ENCODE measurements at places on chromosomes 16 and 17.

DNA sequence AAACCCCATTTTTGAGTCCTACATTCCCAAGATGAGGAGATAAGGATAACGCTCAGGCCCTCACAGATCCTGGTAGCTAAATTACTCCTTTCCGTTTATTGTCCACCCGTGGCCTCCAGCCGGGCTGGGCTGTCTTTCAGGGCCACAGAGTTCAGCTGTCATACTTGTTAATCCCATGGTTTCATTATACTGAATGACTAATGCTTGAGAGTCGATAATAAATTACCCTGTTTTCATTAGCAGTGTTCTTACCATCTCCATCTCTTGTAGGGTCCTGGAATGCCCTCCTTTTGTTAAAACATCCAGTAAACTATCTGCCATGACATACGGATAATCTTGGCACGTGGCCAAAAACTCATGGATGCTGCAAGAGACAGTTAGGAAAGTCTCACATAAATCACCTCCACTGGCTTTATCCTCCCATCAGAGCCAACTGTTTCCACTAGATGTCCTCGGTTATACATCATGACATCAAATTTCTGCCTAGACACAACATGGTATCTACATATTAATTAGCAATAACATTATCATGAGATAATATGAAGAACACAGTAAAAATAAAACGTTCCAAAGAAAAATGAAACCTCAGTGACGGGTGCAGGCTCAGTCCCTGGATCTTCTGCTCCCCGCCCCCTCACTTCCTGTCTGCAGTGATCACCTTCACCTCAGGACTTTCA, 45.3 kb downstream of the BRD7 start:
- peak; percentile 59 for DNase-seq

DNA sequence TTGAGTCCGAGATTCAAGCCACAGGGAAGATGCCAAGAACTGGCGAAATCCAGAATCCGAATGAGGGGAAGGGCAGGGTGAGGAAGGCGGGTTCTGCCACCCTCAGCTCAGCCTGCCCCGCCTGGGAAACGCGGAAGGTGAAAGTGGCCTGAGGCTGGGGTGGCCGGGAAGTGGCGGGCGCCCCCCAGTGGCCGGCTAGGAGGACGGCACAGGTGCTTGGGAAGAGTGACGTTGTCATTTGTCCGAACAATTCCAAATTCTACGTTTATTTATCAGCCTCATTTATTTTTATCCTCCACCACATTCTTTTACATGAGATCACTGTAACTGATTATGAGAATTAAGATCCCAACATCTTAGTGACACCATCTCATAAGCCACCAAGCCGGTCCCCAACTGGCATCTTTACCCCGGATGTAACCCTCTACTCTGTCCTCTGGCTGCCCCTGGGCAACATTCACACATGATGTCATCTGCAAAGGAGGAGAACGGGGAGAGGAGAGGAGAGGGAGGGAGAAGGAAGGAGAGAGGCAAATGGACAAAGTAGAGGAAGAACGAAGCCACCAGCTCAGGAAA, 21.3 kb downstream of the SRCIN1 start:
- peak; percentile 72 for DNase-seq

- DNase-seq: no peak
Measured at GRCh38 chr16:84572096-84572495, 45.8 kb downstream of the COTL1 start.

- DNase-seq: no peak
Measured at GRCh38 chr17:79793924-79794304, 3.0 kb downstream of the CBX8 start.

DNA sequence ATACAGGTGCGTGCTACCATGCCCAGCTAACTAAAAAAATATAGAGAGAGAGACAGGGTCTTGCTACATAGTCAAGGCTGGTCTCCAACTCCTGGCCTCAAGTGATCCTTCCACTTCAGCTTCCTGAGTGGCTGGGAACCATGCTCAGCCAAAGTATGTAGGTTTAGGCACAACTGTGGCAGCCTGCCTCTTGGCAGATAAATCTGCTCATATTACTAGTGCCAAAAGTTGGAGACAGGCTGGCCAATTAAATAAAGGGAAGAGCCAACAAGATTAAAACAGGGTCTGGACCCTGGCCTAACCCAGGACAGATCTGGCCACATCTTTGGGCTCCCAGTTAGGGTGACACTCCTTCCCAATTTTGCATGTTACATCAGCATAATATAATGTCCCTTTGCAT, 151.7 kb downstream of the CBLN1 start:
- no peak for DNase-seq

GRCh38 chr16:30780021-30780420, 7.0 kb downstream of the ZNF629 start:
- DNase-seq: no peak

DNA sequence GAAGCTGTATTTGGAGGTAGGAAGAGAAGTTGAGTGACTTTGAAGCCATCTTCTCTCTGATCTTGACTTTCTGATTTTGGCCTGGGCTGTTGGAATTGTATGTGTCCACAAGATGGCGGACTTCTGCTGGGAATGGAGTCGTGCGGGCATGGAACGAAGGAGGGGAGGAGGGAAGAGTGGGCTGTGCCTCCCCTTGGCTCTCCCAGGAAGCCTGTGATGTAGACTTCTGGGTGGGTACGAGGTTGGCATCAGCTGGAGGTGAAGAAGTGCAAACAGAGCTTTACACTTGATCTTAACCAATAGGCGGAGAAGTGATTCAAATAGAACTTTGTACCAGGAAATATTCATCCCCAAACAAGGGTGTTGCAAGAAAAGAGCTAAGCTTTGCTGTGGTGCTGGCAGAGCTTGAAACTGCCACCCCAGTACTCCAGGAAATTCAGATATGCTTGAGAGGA, 7.4 kb upstream of the TMEM220 start:
- peak; percentile 53 for DNase-seq

- no peak for DNase-seq
Measured at GRCh38 chr17:9672266-9672665, 26.9 kb downstream of the USP43 start.

DNA sequence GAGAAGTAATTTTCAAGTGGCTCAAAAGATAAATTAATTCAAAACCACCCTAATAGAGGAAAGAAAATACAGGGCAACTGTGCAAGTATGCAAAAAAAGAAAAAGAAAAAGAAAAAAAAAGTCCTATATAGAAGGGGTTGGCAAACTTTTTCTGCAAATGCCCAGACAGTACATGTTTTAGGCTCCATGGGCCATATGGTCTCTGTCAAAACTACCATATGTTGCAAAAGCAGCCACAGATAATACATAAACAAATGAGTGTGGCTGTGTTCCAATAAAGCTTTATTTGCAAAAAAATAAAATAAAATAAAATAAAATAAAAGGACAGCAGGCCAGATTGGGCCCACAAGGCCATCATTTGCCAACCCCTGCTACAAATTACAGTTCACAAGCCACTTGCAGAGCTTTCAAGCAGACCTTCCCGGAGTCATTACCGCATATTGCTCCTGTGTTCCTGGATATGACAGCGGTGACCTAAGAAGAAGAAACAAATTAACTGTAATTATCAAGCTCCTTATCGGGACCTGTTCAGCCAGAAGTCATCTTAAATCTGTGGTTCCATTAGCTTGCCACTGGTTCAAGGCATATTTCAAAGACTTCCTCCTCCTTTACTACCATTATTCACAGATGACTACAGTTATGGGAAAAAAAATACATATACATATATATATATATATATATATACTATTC, 15.9 kb downstream of the ZC3H7A start:
- no peak for DNase-seq

GRCh38 chr17:4562015-4562969, 1.9 kb upstream of the GGT6 start:
- DNase-seq: no peak

DNA sequence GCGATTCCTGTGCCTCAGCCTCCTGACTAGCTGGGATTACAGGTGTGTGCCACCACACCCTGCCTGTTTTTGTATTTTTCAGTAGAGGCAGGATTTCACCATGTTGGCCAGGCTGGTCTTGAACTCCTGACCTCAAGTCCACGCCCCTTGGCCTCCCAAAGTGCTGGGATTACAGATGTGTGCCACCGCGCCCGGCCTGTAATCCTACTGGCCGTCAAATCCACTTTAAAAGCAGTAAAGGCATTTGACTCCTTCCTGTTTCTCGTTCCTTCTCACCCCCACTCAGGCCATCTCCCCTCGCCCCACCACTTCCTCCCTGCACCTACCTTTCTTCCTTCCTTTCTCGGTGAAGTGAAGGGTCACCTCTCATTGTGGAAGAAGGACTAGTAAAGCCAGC, 69.4 kb upstream of the CREBBP start:
- DNase-seq: peak; percentile 26

DNA sequence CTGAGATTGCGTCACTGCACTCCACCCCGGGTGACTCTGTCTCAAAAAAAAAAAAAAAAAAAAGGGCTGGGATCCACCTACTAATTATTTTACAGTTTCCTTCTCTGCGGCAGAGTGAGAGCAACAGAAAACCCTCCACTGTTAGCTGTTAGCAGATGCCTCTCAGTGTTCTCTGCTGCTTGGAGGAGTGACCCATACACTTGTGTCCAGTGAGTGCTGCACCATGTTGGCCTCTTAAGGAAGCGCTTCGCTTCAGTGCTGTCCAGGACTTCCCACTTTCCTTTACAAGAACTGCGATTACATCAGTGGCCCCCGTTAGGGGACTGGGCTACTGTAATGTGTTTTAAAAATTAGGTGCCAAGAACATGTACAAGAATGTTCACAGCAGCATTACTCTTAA, 18.4 kb upstream of the CLEC18B start:
- peak; percentile 65 for DNase-seq

GRCh38 chr16:70399381-70399780, 39.5 kb downstream of the ST3GAL2 start:
- DNase-seq: no peak

GRCh38 chr16:9964426-9964825, 217.8 kb downstream of the GRIN2A start:
- no peak for DNase-seq

GRCh38 chr17:59565171-59565958, at the start of gene DHX40:
Gene DHX40 (plus strand): TSS chr17:59565610. CDS start chr17:59565672, 62 bp downstream.
- peak; percentile 94 for DNase-seq

DNA sequence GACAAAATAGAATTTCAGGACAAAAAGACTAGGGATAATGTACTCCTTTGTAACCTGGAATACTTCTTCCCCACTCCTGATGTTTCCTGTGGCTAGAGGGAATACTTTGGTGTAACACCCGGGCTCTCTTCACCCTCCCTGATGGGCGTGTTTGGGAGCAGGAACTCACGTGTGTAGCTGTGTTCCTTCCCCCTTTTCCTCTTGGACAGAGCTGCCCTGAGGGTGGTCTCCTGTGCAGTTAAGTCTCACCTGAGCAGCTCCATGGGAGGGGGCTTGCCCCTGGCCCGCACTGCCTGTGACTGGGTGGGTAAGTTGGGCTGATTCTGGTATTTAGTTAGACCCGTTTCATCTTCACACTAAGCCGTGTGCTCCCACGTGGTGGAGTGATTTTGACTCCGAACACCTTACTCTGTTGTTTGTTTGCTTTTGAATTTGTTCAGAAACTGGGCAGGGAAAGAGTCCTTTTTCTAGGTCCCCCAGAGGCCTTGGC, 87.9 kb downstream of the OR1D5 start:
- DNase-seq: no peak

GRCh38 chr16:66862023-66862520, 17.9 kb downstream of the CA7 start:
- no peak for DNase-seq

GRCh38 chr17:50207315-50207714, 5.9 kb upstream of the COL1A1 start:
- no peak for DNase-seq

DNA sequence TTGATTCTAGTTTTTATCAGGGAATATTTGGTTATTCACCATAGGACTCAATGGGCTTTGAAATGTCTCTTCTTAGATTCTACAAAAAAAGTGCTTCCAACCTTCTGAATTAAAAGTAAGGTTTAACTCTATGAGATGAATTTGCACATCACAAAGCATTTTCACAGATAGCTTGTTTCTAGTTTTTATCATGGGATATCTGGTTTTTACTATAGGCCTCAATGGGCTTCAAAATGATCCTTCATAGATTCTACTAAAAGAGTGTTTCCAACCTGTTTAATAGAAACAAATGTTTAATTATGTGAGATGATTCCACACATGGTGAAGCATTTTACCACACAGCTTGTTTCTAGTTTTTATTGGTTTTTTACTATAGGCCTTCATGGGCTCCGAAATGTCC, 560.7 kb downstream of the KCNJ18 start:
- no peak for DNase-seq

DNA sequence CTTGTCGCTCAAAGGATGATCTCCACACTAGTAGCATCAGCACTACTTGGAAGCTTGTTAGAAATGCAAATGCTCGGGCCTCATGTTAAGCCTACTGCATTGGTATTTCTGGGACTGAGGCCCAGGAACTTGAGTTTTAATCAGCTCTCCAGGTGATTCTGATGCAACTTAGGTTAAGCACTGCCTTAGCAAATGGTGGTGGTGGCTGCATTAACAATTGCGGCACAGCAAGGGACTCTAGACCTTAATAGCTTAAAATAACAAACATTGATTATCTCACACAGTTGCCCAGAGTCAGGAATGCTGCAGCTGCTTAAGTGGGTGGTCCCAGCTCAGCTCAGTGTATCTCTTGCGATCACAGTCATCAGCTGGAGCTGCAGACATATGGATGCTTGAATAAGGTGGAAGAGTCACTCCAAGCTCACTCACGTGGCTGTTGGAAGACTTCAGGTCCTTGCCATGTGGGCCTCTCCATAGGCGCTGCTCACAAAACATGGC, 25.8 kb downstream of the HS3ST3A1 start:
- DNase-seq: no peak

- DNase-seq: no peak
Measured at GRCh38 chr17:10705727-10706126, 8.3 kb downstream of the ADPRM start.

DNA sequence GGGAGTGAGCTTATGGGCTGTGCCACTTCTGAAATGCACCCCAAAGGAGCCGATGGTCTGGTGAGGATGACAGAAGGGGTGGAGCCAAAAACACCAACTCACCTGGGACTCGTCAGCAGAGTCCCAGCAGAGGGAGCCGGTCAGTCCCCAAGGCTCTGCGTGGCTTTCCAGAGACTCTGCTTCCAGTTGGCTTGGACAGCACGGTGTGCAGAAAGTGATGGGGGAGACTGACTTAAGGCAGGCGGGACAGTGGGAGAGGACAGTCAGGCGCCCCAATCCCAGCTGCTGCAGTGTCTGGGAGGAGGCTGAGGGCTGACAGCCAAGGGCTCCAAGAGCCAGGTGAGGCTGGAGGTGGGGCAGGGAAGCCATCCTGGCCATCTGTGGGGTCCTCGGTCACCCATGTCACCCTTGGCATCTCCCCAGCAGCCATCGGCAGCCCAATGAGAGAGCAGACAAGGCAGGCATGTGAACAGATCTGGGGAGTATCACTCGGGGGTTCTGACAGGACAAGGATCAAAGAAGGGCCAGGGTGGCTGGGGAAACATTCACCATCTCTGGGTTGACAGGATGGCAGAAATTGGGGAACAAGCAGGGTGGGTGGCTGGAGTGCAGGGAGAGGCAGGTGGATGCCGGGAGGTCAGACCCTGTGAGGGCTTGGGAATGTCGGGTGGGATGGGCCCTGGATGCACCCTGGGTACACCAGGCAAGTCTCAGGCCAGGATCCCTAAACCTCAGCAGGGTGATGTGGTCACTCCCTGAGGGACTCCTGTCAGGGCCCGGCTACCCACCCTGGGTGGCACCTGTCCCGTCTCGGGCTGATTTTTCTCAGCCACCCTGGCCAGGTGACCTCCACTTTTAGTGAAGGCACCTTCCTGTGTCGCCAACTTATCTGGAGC, 8.9 kb upstream of the KRTAP17-1 start:
- no peak for DNase-seq
